ENCODE measurements at places on chromosomes 12 and 14.

GRCh38 chr12:75087654-75088053 is 122.0 kb downstream of the KCNC2 start:
- DNase-seq: no peak

DNA sequence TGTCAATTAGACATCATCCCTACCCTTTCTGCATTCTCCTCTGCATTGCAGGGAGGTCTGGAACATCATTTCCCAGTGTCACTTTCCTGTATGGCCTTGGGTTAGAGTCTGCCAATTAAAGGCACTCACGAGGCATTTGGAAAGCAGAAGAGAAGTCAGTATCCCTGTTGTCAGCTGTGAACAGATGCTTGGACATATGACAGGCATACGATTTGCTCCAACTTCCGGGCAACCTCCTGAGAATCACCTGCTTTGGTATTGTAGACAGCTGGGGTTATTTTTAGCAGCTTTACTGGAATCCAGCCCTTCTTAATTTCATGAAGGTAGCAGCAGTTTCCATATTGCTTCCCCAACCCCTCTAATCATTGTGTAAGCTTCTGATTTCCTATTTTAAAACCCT is 88.7 kb upstream of the DHRS4 start:
- DNase-seq: no peak

- no peak for DNase-seq
Observed at GRCh38 chr12:122614839-122615238, 87.8 kb downstream of the KNTC1 start.

- no peak for DNase-seq
Observed at GRCh38 chr12:124499898-124500244, 67.5 kb downstream of the NCOR2 start.

- DNase-seq: no peak
Observed at GRCh38 chr12:63021116-63021515, 86.2 kb upstream of the PPM1H start.

- no peak for DNase-seq
Observed at GRCh38 chr12:75583355-75583754, 71.9 kb upstream of the KRR1 start.

DNA sequence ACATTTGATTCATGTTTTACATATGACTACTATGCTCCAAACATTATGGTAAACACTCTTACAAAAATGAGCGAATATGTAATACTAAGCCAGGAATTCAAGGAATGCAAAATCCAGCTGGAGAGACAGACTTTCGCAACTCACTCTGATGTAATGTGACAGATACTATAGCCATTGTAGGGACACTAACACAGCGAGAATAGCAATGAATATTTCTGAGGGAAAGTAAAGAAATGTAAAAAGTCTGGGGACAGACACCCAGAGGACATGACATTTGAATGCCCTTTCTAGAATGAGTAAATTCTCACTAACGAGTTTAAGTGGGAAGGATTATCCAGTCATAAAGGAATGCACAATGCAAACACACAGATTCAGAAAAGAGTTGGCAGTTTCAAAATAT is 121.9 kb downstream of the PIK3C2G start:
- DNase-seq: no peak

GRCh38 chr14:20302042-20302755 is 3.6 kb downstream of the TTC5 start:
- no peak for DNase-seq

- no peak for DNase-seq
Observed at GRCh38 chr12:128542844-128543243, 275.9 kb downstream of the TMEM132C start.

- peak; percentile 25 for DNase-seq
Observed at GRCh38 chr14:76867516-76868453, 41.6 kb downstream of the LRRC74A start.

GRCh38 chr12:16619537-16619936 is 13.6 kb upstream of the LMO3 start:
- DNase-seq: no peak

DNA sequence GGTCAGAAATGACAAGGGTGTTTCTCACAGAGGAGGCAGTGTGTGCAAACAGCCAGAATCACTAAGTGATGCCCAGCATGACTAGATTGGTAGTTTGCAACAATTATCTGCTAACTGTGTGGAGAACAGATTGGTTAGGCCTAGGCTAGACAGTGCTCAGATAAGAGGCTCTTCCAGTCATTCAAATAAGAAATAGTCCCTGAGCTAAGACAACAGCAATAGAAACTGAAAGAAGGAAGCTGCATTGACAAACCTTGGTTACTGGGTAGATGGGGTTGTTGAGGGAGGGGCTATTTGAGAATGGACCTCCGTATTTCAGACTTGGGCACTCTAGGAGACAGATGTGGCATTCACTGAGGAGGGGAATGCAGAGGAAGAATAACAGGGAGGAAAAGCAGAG is 255.0 kb upstream of the NPAS3 start:
- no peak for DNase-seq

DNA sequence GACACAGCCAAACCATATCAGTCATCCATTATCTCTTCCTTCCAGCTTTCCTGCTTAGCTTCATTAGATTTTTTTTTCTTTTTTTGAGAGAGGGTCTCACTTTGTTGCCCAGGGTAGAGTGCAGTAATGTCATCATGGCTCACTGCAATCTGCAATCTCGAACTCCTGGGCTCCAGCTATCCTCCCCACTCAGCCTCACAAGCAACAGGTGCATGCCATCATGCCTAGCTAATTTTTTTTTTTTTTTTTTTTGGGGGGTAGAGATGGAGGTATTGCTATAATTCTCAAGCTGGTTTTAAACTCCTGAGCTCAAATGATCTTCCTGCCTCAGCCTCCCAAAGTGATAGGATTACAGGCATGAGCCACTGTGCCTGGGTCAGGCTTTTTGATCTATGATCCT is 38.3 kb upstream of the PPM1A start:
- no peak for DNase-seq

- no peak for DNase-seq
Observed at GRCh38 chr12:44029194-44029593, 193.3 kb downstream of the TMEM117 start.

GRCh38 chr12:81288651-81289050 is 210.8 kb downstream of the ACSS3 start:
- DNase-seq: no peak

DNA sequence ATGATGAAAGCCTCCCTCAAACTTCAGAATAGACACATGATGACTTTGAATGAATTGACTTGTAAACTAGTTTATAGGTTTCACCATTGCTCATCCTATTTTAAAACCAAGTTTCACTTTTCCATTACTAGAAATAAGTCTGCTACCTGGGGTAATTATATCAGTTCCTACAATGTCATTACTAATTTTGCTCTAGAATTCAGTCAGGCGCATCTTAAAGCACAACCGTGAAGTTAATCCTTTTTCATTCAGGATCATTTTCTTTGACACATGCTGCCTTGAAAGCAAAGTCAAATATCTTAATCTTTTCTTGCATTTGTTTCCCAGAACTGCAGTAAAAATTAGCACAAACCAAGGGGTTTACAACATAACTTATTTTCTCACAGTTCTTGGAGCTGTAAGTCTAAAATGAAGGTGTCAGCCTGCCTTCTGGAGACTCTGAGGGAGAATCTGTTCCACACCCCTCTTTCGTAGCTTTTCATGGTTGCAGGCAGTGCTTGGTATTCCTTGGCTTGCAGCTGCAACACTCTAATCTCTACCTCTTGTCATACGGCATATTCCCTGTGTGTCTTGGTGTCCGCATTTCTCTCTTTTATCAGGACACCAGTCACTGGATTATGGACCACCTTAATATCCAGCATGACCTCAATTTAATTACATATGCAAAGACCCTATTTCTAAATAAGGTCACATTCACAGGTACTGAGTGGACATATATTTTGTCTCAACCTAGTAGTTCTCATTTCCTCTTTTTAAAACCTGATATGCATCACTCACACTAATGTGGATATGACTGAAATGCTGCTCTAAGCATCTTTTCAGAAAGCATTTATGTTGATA is 114.3 kb upstream of the PDZRN4 start:
- no peak for DNase-seq

DNA sequence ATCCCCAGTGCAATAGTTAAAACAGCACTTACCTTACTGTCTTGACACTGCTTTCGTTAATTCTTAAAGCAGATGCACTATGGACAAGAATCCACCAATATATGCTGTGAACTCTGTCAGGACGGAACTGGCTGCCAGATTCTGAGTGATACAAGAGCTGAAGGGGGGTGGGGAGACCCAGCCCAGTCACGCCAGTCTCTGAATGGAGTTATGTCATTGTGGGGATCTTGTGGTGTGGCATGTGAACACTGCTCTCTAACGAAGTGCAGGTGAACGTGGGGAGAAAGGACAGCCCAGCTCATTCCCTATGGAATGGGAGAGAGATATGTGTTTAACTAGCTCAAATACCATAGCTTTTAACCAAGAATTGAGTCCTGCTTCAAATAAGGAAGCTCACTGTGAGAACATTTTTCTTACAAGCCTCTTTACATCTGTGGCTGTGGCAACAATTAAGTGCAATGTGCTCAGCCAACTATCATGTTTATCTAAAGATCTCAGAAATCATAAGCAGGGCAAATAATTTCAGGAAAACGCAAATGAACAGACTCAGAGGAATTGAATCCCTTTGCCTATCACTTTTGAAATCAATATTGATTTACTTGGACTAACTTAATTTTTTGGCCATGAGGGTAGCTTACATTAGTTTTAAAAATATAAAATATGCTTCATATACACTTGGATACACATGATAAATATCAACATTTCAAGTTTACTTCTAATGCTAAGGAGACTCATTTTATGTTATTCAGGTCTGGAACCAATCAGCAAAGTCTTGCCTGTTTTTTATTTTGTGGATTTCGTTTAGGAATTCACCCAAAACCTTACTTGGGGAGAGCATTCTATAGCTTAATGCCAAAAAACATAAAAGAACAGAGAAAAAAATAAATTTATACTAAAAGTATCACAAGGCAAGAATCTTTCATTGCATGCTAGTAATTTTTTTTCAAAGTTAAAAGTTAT is at the start of gene LUM:
LUM (minus strand) TSS at position 129 of the 960 bp plus-strand sequence. CDS start 2,515 bp downstream, outside the sequence.
- DNase-seq: no peak

- DNase-seq: no peak
Observed at GRCh38 chr14:90288651-90289355, 32.5 kb downstream of the PSMC1 start.

GRCh38 chr12:1435456-1435855 is 158.9 kb downstream of the FBXL14 start:
- no peak for DNase-seq

GRCh38 chr12:43293396-43293795 is 258.6 kb downstream of the ADAMTS20 start:
- DNase-seq: no peak

DNA sequence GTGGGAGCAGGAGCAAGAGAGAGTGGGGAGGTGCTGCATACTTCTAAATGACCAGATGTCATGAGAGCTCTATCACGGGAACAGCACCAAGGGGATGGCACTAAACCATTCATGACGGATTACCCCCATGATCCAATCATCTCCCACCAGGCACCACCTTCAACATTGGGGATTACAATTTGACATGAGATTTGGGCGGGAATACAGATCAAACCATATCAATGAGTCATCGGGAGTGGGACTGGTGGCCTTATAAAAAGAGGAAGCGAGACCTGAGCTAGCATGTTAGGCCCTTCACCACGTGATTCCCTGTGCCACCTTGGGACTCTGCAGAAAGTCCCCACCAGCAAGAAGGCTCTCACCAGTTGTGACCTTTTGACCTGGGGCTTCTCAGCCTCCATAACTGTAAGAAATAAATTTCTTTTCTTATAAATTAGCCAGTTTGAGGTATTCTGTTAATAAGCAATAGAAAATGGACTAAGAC is 28.7 kb downstream of the COX8C start:
- DNase-seq: no peak

DNA sequence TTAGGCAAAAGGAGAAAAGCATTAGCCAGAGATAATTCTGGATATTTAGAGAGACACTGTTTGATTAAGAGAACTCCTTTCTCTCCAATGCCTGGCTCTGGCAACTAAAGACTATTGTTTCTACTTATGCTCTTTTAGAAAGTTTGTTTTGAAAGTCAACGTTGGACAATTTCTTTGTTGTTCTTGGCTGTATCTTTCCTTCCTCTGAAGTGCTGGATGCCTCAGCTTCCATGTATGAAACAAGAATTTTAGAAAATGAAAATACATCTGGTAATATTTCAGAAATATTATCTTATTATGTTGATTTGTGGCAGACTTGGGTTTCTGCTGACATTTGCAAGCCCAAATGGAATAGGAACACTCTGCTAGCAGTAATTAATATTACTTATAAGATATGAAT is 382.6 kb downstream of the SNAPC1 start:
- DNase-seq: no peak

DNA sequence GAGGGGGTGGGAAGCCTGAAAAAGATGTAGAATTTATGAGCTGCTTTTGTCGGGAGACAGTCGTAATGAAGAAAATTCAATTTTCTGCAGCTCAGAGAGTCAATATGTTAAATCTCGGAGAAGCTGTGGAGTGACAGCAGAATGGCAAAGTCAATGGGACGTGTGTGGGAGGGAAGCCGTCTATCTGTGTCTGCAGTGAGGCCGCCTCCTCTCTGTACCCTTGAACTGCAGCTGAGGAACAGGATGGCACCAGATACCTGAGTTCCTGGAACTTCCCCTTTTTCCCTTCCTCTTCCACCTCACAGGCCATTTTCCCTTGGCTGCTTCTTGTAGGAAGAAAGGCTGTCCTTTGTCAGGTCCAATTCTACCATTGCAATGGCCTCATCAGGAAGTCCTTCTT is 9.3 kb upstream of the CALCOCO1 start:
- no peak for DNase-seq

GRCh38 chr12:6771091-6771495 is 1.2 kb upstream of the LAG3 start:
- DNase-seq: no peak

- DNase-seq: no peak
Observed at GRCh38 chr12:79255288-79255687, 390.7 kb downstream of the SYT1 start.

DNA sequence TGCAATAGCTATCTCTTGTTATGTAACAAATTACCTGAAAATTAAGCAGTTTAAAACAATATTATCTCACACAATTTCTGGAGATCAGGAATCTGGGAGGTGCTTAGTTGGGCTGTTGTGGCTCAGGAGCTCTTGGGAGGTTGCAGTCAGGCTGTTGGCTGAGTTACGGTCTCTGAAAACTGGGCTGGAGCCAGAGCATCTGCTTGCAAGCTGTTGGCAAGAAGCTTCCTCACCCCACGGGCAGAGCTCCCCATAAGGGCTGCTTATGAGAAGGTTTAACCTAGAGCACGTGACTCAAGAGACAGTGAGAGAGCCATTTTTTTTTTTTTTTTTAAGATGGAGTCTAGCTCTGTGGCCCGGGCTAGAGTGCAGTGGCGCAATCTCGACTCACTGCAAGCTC is 346.8 kb downstream of the ATP23 start:
- no peak for DNase-seq

GRCh38 chr12:52980650-52981423 is 25.4 kb upstream of the EIF4B start:
- DNase-seq: peak; percentile 81

DNA sequence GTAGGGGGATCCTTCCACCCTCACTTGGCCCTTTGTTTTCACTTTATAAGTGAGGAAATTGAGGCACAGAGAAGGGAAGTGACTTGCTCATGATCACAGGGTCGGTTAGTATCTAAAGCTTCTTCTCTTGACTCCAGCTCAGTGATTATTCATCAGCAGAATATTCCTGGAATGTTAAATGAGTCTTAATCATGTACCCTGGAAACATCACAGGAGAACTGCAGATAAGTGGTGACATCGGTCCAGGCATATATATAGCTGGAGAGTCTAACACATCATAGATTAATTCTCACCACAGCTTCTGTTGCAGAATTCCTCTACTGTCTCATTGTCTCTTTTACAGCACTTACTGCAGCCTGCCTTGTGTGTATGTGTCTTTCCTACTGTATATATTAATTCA is 69.9 kb downstream of the PAH start:
- DNase-seq: no peak
